ENCODE measurements at places on chromosomes 2 and 18.

GRCh38 chr2:179297927-179298326, 33.3 kb upstream of the SESTD1 start:
- DNase-seq, result no peak

GRCh38 chr18:3821524-3821923, 371.6 kb downstream of the TGIF1 start:
- DNase-seq, result no peak

DNA sequence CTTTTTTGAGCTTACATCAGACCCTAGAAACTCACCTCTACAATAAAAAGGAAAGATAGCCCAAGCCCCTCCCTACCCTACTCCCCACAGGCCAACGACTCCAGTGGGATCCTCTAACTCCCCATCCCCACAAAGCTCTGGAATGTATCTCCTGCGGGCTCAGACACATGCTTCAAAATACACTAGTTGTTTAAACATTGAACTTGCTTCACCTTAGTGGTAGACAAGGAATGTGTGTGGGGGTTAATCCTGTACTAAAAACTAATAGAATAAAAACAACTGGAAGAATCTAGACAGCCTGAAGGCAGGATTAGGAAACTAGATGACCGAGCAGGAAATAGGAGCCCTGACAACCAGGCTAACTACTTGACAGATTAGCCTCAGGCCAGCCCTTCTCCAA, 211.5 kb downstream of the SUCLG1 start:
- no peak for DNase-seq

- DNase-seq, result no peak
These were observed 247.3 kb downstream of the ZNF385B start for GRCh38 chr2:179614121-179614520.

DNA sequence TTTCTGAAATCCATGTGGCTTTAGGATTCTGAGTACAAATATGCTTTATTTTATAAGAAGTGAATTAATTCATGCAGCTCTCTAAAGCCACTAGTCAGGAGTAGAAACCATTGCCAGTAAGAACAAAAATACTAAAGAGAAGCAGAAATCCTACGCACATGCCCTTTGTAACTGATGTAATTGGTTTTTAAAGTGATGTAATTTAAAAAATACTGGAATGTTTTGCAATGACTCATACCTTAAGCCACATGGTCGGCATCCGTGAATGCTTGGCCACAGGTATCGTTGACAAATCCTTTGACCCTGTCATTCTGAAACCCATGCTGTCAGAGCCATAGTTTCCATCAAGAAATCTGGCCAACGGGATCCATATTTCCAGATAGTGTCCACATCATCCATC, 213.3 kb downstream of the ACKR3 start:
- DNase-seq, result no peak

- DNase-seq, result no peak
These were observed 6.2 kb downstream of the PARD3B start for GRCh38 chr2:204551512-204551863.

DNA sequence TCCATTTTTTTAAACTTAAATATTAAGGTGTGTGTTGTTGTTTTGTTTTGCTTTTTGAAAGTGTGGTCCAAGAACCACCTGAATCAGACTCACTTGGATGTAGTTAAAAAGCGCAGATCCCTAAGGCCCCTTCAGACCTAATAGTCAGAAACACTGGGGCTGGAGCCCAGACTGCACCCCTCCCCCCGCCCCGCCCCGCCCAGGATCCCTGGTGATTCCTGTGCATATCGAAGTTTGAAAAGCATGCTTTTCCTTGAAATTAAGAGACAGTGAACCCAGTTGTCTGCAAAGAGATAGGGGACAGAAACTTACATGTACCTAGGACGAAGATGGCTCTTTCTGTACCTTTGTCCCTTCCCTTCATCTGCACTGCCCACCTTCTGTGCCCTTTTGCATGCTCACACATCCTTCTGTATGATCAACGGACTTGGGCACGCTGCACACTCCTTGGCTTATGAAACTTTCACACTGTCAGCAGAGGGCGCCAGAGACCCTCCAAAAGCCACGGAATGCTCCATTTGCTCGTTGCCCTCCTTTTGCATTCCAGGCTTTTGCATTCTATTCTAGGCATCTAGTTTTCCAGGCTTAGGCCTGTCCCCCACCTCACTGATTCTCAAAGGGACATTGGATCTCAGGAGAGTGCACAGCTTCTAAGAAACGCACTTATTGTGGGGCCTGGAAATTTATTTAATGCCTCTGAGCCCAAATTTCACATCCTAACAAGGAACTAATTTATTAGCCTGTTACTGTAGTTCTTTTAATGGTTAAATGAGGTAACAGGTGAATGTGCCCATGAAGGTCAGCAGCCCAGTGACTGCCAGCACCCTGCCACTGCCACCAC, 32.8 kb upstream of the SLC14A1 start:
- DNase-seq, result peak; percentile 92

- no peak for DNase-seq
These were observed 21.6 kb downstream of the DNMT3A start for GRCh38 chr2:25320077-25320476.

GRCh38 chr2:140424471-140424870, 1644.3 kb upstream of the NXPH2 start:
- DNase-seq, result no peak

Measured in aorta (tissue), 5 donors.